Activated T-helper 17 cell treated with anti-CD3 and anti-CD28 coated beads, Interleukin-2, amount 50 U/mL, for 72 hours (primary cell): ENCODE measurements at places on chromosomes 11 and 22.

DNA sequence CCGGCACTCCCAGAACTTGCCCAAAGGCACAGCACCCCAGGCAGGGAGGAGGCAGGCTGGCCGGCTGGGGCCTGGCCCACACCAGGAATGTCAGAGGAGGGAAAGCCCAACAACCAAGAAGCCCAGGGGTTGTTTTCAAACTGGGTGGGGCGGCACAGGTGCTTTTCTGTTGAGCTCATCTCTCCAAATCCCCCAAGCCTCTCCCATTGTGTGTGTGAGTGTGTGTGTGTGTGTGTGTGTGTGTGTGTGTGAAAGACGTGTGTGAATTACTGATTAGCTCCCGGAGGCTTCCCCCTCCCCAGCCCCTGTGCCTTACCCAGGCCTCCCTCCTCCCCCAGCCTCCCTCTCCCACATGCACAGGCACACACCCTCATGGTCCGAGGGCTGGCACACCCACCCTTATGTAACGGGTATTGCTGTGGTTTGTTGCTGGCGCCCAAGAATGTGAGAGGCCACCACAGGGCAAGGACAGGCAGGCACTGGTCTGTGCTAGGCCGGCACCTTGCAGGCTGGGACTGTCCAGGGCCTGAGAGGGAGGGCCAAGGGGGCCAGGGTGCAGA, 15.9 kb downstream of the TRIM29 start:
- ATAC-seq = no peak

GRCh38 chr22:35554297-35554845, 13.7 kb downstream of the RASD2 start:
- ATAC-seq = no peak

GRCh38 chr11:98965358-98965757, 55.4 kb upstream of the CNTN5 start:
- no peak for ATAC-seq

DNA sequence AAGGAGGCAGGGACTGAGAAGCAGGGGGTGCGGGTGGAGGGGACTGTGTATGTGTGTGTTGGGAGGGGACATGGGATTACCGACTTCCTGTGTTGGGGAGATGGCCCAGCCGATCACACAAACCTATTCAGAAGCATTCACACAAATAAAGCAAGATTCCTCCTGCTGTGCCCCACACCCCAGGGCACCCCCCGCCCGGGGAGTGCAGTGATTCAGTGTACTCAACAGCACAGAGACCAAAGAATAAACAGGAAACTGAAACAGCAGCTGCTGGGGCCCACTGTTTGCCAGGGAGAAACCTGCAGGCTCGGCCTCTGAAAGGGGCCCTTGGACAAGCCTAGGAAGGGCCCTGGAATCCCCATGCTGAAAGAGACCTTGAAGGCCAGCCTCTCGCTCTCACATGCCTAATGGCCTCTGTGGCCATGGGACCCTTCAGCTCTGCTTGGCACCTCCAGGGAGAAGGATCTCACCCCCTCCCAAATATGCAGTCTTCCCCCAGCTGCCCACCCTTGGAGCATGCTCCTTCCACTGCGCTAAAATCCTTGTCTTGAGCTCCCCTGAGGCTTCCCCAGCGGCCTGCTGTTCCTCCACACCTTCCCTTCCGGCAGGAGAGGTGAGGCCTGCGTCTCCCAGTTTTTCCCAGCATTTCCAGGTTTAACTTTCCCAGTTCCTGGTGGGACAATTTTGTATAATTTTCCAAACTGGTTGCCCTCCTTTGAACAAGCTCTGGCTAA, 72.9 kb downstream of the CSNK2A3 start:
- no peak for ATAC-seq

- ATAC-seq = no peak
These were observed 23.8 kb upstream of the PARVA start for GRCh38 chr11:12353534-12353933.

DNA sequence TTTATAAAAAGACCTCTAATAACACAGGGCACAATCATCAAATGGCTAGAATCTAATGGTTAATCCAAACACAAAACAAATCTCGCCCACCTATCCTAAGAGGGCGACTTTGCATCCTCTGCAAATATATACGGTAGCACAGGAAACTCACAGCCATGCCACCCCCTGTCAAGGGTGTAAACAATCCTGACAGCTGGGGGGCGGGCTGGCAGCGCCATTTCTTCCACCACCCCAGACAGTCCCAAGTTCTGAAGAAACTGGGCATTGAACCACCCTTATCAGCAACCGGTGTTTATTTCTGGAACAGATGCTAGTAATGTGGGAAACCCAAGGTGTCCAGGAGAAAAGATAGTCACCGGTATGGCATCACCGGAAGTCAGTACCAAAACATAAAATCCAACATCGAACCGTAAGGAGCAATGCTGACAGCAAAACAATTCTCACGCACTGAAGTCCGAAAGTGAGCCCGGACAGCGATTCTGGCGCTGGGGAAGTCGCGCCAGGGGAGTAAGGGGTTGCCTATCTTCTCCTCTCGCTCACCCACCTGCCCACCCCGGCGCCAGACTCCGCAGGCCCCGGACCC, 825 bp downstream of the FBXO3 start:
- peak; percentile 15 for ATAC-seq

DNA sequence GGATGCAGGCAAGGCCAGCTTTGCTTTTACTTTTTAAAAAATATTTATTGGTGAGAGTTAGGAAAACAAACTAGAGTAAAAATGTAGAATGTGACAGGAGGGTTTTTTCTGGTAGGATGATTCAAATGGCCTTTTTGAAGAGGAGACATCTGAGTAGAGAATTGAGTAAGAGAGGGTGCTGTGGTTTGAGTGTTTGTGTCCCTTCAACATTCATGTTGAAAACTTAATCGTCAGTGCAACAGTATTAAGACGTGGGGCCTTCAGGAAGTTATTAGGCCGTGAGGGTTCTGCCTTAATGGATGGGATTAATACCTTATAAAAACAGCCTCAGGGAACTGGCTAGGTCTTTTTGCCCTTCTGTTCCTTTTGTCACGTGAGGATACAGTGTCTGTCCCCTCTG, 288.8 kb upstream of the C11orf87 start:
- ATAC-seq = no peak

- no peak for ATAC-seq
These were observed 53.7 kb downstream of the CADM1 start for GRCh38 chr11:115450519-115450918.
